ENCODE measurements at places on chromosomes 2 and 18. TPM values are rescaled to one million over a fixed set of nuclear protein-coding genes. Genes with fewer than 3 reads are reported as not detected.

IL1F10 gene
- not detected for total RNA-seq

FKBP7 gene
- total RNA-seq, result 25.5 TPM

SERPINB7 gene
- 19.6 TPM for total RNA-seq

SNX17 gene
- total RNA-seq, result 161 TPM

KIF1A gene
- not detected for total RNA-seq

ADRA2B gene
- 0.12 TPM for total RNA-seq

ANKRD30B gene
- 0.24 TPM for total RNA-seq

AP1S3 gene
- total RNA-seq, result 3.5 TPM

IL37 gene
- not detected for total RNA-seq

KDSR gene
- total RNA-seq, result 33.3 TPM

KCNG3 gene
- total RNA-seq, result not detected

OR6B2 gene
- total RNA-seq, result not detected

CHRND gene
- total RNA-seq, result not detected

CHRNA1 gene
- not detected for total RNA-seq

SLC40A1 gene
- total RNA-seq, result 6.3 TPM

EVX2 gene
- total RNA-seq, result under 0.01 TPM

DQX1 gene
- not detected for total RNA-seq

Measured in hair follicle dermal papilla cell (primary cell).